Aorta (tissue), 5 donors: ENCODE measurements at places on chromosomes 6 and 20.

- DNase-seq, result no peak
These were observed 86.0 kb upstream of the TPD52L1 start for GRCh38 chr6:125067552-125067951.

GRCh38 chr20:63533388-63533787 is 3.8 kb downstream of the PTK6 start:
- DNase-seq, result peak; percentile 62

DNA sequence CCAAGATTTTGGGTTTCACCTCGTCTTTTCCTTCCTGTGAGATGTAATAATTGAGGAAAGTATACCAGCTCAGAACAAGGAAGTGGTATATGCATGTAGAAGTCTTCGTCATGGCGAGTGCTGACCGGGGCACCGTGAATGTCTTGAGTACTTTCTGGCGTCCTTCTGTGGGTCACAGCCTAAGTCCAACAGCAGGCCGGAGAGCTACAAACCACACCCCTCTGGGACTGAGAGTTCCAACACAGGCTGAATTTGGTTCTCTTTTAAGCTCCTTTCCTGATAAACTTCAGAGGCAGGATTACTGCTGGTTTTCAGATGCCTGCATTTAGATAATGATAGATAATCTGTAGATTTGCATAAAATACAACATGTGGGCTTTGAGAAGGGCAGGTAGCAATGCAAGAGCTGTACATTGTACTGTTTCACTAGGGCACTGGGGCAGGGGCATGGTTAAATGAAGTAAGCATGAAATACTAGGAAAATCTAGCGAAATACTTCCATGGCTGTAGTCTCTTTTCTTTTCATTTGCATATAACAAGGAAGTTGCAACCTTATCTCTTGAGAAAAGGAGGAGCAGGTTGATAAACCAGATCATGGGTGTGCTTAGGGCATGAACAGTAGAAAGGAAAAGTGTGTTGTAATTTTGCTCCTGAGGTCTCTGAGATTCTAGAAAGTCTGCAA is at the start of gene ADTRP:
TSS of gene ADTRP (minus strand) at position 156 of the 681 bp plus-strand sequence. CDS start at position 112, 44 bp downstream.
- DNase-seq, result peak; percentile 66

DNA sequence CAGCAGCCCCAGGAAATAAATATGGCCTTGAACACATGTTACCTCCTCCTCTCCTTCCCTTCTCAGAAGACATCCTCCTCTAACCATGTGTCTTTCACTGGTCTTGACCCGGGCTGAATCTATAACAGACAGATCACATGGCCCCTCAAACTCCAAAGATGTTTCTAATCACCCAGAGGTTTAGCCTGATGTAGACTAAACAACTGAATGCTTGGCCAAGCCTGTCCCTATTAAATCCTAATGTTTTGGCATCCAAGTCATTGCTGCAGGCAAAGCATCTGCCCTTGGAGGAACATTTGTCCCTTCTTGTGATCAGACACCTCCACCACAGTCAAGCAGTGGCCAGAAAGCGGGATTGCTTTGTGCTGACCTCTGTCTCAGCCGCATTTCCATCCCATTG is 65.5 kb downstream of the ANKRD60 start:
- no peak for DNase-seq

GRCh38 chr6:109406196-109406595 is 23.9 kb upstream of the CD164 start:
- DNase-seq, result no peak

GRCh38 chr20:53949319-53949839 is 121.0 kb downstream of the BCAS1 start:
- DNase-seq, result peak; percentile 84

GRCh38 chr6:148388521-148388920 is 45.9 kb downstream of the SASH1 start:
- DNase-seq, result no peak

DNA sequence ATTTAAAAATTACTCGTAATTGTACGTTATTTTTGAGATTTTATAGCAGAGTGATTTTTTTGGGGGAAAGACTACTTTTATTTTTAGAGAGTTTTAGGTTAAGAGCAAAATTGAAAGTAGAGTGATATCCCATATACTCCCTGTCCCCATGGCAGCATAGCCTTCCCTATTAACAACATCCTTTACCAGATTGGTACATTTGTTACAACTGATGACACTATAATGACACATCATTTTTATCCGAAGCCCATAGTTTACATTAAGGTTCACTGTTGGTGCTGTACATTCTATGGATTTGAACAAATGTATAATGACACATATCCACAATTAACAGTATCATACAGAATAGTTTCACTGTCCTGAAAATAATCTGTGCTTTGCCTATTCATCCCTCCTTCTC is 1126.4 kb upstream of the CITED2 start:
- DNase-seq, result no peak
